ENCODE measurements at places on chromosomes 4 and X. TPM values are rescaled to one million over a fixed set of nuclear protein-coding genes. Genes with fewer than 3 reads are reported as not detected.

GRCh38 chrX:39650768-39651347, 446.9 kb downstream of the BCOR start:
- DNase-seq, result no peak

DNA sequence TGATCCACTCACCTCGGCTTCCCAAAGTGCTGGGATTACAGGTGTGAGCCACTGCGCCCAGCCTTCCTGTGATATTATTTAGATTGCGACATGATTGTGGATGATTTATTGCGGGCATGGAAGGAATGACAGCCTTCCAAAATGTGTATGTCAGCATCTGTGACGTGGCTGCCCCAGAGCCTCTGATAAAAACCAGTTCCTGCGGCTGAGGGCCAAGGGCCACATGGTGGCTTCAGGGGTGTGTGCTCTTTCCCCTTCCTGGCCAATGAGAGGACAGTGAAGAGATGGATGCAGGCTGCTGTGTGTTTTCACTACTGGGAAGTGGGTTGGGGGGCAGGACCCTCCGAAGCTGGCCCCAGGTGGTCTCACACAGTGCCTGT, 57.4 kb upstream of the HGFAC start:
- DNase-seq, result no peak

WFS1 gene
- polyA plus RNA-seq, result 3.9 TPM

FOXP3 gene
- polyA plus RNA-seq, result not detected

C4orf36 gene
- 0.84 TPM for polyA plus RNA-seq
